ENCODE measurements at places on chromosomes 5 and 9.

GRCh38 chr9:112754578-112754977 is 4.0 kb downstream of the SNX30 start:
- DNase-seq, result no peak

DNA sequence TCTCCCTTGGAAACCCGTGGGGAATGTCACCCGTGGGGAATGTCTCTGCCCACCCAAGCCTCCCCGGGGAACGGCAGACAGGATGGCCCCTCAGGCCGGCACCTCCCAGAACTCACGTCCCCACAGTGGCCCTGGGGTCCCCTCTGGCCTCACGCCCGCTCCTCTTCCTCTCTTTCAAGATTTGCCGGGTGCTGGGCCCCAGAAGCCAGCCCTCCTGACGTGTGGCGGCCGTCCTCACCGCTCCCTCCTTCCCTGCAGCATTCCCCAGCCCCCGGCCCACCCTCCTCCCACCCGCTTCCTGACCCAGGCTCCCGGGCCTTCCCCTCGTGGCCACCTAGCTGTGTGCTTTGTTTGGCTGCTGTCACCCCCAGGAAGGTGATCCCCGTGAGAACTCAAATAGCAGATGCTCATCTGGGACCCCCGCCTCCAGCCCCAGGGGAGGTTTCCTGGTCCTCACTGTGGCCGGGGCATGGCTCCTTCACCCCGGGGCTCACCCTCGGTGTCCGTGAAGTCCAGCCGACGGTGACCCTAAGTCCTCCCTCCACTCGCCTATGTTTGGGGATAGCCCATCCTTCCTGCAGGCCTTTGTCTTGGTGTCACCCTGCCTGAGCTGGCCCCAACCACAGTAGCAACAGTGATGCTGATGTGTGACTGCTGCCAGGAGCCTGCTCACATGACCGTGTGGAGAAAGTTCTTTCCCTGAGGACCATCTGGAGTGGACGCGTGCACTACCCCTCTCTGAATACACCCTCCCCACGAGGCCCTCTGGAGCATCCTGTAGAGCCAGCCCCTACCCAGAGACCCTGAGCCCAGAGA is 163.3 kb upstream of the IER5L start:
- no peak for DNase-seq

DNA sequence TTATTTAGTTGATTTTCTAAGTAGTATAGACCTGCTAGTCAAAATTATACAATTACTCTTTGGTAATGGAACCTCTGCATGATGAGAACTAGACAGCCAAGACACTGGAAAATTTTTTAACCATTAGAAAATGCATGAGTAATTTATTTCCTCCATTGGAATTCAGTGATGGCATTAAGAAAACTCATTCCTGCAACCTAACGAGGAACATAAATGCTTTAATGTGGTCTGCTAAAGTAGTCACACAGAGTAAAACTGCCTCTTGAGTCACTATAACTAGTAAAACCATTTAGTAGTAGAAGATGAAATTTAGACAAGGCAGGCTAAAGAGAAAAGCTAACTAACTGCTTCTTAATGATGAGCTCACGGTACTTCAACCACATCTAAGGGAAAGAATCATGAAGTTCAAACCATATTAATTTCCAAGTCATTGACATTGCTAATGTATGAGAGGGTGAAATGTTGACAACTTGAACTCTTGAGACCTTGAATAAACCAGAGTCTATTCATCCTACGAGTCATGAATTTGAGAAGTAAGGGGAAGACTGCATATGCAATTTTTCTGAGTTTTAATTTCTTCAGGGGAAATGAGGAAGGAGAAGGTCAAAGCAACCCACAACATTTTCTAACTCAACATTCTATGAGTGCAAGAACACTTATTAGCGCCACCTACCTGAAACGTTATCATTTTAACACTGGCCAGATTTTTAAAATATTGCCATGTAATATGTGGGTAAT is 74.4 kb downstream of the GLIS3 start:
- no peak for DNase-seq

GRCh38 chr9:113997610-113998009 is 80.5 kb downstream of the AMBP start:
- no peak for DNase-seq

DNA sequence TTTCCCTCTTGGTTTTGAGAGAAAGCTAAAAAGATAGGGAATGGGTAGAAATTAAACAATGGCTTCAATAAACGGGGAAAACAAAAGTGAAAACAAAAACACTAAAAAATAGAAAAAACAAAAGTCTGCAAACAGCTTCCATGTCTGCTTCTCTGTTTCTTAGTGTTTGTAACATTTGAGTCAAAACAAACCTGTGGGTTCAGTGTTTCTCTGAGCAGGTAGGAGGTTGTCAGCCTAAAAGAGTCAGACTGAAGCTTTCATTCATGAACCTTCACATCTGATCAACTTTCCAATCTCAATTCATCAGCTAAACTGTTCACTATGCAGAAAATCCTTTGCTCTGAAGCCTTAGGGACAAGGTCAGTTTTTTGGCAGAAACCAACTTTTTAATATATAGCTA is 102.5 kb upstream of the ADAMTS16 start:
- no peak for DNase-seq

DNA sequence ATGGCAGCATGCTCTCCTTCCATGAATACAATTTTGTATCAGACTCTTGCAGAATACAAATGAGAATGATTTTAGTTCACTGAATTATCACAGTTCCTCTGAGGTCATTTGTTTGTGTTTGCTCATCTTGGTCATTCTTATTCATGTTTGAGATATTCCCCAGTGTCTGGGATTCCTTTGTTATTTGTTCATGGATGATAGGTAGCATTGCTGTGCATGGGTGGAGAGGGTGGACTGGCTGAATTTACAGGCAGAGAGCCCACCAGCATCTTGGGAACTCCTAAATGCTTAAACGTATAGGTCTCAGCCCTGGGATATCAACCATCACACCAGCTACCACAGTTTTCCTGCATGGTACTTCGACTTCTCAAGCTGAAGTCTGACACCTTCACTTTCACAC is 459.8 kb downstream of the CCDC171 start:
- DNase-seq, result no peak

- DNase-seq, result no peak
Observed at GRCh38 chr9:111096051-111096450, 57.8 kb upstream of the LPAR1 start.

DNA sequence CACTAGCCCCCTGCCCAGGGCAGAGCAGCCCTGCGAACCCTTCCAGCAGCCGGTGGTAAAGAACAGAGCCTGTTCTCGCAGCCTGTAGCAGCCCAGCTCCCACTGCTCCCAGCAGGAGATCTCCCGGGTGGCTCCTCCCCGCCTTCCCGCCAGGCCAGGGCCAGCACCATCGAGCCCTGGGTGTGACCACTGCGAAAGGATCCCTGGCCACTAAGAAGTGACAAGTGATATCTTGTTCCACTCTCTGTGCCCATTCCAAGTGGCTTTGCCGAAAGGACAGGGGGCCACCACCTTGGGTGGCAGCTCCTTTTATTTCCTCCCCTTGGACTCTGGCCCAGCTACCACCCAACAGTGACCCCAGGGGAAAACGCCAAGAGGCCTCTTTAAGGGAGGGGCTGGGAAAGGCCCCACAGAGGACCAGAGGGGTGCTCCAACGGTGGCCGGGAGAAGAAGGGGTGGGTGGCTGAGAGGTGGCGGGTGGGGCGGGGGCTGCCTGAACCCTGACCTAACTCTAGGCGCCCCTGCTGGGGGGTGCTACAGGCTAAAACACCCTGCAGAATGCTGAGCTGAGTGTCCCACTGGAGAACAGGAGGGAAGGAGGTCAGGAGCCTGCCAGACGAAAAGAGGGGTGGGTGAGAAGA is 1.6 kb downstream of the NACC2 start:
- no peak for DNase-seq

DNA sequence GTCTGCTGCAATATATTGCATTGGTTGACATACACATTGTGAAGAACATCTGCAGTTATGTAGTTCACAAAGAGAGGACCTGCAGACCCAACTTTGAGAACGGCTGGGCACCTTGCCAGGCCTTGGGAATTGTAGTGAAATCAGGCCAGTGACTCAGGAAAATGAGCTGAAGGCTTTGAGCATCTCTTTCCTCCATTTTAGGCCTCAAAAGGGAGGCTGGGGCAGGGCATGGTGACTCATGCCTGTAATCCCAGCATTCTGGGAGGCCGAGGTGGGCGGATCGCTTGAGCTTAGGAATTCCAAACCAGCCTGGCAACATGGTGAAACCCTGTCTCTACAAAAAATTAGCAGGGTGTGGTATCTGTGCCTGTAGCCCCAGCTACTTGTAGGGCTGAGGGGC is 1.4 kb upstream of the IPPK start:
- DNase-seq, result no peak

GRCh38 chr9:7859701-7860334 is 60.2 kb upstream of the DMAC1 start:
- DNase-seq, result no peak

DNA sequence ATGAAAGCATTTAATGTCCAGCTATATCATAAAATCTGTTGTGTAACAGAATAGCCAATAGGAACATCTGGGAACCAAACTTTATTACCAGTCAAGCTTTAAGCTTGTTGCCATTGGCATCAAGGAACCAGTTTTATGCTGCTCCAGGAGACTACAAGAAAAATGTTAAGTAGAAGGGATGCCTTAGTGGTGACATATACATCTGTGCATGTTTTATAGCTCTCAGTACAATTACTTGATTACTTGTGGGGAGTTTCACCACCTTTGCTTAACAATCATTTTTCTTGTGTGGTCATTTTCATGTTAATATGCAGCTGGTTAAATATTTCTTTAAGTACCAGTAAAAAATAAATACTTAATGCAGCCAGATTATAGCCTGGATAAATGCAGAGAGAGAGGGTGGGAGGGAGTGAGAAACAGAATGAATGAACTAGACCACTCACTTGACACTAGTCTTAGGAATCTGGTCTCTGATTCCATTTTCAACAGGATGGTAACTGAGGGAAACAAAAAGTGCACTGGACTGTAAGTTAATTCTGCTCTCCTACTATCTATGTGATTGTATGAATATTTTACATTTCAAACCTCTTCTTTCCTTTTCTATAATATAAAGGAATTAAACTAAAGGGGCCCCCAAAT is 35.7 kb upstream of the LURAP1L start:
- no peak for DNase-seq

GRCh38 chr5:5432020-5432707 is 9.7 kb downstream of the ICE1 start:
- no peak for DNase-seq

GRCh38 chr9:132546148-132547051 is 36.0 kb upstream of the BARHL1 start:
- DNase-seq, result no peak

GRCh38 chr5:33513462-33514185 is 72.9 kb downstream of the TARS1 start:
- DNase-seq, result no peak

DNA sequence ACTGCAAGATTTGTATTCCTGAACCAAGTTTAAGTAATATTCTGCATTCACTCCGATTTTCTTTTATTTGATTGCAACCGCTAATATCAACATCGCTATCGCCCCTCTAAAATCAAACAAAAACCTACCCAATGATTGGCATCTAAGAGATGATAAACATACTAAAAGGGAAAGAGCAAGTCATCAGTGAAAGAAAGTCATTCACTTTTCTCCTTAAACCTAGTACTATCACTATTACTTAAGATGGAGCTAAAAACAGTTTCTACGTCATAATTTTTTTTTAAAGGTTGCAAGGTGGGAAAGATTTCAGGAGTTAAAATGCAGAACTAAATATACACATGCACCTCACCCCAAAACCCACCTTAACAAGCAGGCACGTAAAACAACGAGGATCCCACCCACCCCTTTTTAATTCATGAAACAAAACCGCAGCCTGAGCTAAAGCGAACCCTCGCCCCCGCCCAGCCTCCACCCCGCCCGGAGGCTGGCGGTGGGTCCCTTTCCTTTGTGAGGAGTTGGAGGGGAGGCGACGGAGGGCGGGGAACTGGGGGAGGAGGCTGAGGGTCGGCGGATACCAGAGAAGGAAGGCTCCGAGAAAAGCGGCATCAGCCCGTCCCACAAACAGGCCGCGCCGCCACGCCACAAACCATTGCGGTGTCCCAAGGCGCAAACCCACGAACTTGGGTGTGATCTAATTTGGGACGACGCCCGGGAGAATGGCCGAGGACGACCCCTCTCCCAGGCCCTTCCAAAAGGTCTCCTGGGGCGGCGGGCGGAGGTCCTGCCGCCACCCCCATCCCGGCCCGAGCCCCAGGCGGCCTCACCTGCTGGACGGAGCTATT is 861 bp downstream of the UBQLN1 start:
- DNase-seq, result peak; percentile 70

GRCh38 chr9:98523231-98523901 is 185.4 kb downstream of the GABBR2 start:
- DNase-seq, result no peak

DNA sequence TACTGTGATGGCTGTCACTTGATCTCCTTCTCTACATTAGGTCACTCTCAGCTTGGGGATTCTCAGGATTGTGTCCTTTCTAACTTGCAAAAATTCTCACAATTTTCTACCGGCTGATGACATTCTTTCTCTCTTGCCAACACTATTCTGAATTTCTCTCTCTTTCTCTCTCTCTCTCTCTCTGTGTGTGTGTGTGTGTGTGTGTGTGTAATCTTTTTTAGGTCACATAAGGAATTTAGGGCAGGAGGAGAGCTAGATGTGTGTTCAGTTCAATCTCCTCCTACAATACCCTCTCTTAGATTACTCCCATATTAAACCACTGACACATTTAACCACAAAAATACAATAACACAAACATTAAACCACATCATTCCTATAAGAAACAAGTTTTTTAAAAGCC is 242.3 kb upstream of the NREP start:
- no peak for DNase-seq

GRCh38 chr5:56325039-56325438 is 91.9 kb upstream of the ANKRD55 start:
- DNase-seq, result no peak

- DNase-seq, result no peak
Observed at GRCh38 chr9:16651446-16651964, 219.0 kb downstream of the BNC2 start.
